Occipital lobe (tissue), 3 donors: ENCODE measurements at places on chromosomes 7 and 10.
A peak's percentile ranks its signal among the peaks of the same experiment; 100 is the strongest.

GRCh38 chr10:118590334-118590733, 5.1 kb downstream of the PRLHR start:
- no peak for DNase-seq

DNA sequence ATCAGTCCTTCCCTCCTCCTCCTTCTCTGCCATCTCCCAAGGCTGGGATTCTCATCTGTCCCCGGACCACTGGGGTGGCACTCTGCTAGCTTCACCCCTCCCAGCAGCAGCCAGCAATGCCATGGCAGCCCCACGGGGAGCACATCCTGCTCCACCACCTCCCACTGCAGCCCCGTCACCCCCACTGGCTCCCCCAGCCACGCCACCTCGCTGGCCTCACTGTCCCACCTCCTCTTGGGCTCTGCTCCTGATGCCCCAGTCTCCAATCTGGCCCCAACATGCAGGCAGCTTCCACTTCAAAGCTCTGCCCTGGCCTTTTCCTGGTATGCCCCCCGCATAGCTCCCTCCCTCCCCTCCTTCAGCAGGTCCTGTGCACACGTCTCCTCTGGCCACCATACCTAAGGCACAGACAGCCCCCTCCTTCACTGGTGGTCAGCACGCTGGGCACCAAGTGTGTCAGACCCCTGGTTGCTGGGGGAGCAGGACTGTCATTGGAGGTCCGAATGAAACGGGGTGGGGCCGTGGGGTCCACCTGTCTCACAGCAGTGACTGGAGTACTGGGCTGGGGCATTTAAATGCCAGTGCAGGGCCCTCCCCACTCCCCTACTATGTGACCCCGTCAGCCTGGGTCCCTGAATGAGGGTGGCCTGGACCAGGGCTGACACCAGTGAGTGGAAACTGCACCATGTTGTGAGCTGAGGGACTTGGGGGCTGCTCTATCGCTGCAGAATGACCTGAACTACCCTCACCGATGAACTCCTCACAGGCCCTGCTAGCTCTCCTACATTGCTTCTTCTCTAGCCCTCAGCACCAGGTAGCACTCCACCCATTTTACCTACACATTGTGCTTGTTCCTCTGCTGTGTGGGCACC, 38.7 kb downstream of the RASGEF1A start:
- no peak for DNase-seq

DNA sequence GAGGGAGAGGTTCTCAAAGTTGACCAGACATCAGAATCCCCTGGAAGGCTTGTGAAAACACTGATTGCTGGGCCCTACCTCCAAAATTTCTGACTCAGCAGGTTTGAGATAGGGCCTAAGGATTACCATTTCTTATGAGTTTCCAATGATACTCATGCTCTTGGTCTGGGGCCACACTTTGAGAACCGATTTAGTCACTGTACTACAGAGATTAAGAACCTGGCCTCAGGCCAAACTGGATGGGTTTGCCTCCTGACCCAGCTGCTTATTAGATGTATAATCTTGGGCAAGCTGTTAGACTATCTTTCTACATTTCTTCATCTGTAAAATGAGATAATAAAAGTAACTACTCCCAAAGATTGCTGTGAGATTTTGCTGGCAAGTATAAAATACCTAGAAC, 77.1 kb upstream of the SCIN start:
- DNase-seq: no peak

DNA sequence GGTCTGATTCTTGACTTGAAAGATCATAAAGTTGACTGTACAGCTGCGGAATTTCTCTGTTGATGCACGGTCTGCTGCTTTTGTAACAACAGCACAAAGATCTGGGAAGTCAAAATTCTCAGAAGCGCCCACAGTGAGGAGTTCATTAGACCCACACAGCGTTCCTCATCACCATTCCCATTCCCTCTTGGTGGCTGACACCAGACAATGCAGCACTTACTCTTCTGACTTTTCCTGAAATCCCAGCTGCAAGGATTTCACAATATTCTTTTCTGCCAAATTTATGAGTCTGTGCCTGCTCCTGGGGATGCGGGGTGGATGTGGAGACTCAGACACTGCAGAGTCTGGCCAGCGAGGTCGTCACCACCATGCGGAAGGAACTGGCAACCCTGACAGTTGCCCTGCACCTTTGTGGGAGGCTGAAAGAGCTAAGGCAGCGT, 233.9 kb downstream of the FANK1 start:
- no peak for DNase-seq

DNA sequence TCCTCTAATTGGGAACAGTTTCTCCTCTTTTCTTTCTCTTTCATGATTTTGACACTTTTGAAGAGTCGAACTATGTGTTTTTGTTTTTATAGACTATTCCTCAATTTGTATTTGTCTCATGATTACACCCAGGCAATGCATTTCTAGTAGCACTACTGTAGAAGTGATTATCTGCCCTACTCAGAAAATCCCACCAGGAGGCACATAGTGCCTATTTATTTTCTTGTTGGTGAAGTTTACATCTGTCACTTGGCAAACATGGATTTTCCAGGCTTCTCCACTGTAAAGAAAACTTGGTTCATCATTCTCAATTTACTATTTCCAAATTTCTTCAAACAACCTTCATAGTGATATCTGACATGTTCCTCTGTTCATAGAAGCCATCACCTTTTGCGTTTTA, 893.9 kb downstream of the CCSER2 start:
- DNase-seq: no peak

GRCh38 chr10:17675638-17676037, 31.7 kb downstream of the STAM start:
- DNase-seq: no peak

DNA sequence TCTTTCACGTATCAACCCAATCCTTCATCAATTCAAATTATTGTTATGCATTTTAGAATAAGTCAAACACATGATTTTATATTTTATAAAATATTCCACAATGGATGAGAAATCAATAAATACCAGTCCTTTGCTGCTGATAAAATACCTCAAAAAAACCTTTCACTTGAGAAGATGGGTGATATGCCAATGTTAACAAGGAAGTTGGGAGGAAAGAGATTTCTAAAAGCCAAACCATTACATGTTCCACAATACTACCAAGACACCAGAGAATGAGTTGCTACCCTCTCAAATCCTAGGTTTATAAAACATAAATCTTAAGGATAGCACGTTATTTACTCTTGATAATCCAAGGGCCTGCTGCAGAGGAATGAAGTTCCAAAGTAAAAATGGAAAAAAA, 14.4 kb downstream of the RNF133 start:
- DNase-seq: no peak

DNA sequence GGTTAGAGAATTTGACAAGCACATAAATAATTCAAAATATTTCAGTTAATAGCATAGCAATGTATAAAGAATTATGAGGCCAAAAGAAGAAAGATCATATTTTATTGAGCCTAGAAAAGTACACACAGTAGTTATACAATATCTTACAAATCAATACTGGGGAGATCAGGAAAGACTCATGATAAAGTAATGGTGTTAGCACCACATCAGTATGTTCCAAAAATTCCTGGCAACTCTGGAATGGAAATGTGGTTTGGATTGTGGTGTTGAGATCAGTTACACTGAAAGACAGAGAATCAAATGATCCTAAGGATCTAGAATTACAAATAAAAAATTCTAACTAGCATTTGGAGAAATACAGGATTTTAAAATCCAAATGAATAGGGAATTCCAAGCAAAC, 420.5 kb upstream of the CNTNAP2 start:
- DNase-seq: no peak

DNA sequence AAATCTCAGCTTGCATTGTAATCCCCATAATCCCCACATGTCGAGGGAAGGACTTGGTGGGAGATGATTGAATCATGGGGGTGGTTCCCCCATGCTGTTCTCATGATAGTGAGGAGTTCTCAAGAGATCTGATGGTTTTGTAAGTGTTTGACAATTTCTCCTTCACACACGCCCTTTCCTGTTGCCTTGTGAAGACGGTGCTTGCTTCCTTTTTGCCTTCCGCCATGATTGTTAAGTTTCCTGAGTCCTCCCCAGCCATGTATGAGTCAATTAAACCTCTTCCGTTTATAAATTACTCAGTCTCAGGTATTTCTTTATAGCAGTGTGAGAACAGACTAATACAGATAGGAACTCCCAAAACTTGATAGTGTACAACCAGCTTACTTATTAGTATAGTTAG, 98.6 kb downstream of the CREM start:
- no peak for DNase-seq

GRCh38 chr10:92413011-92413410, 122.0 kb downstream of the MARCHF5 start:
- no peak for DNase-seq

GRCh38 chr7:156732091-156732625, 91.6 kb downstream of the RNF32 start:
- DNase-seq: no peak

GRCh38 chr10:126321440-126321839, 66.8 kb downstream of the ADAM12 start:
- no peak for DNase-seq

GRCh38 chr7:21986096-21986495, 40.4 kb upstream of the CDCA7L start:
- DNase-seq: no peak

GRCh38 chr7:31828520-31828919, 141.5 kb downstream of the PPP1R17 start:
- DNase-seq: no peak

DNA sequence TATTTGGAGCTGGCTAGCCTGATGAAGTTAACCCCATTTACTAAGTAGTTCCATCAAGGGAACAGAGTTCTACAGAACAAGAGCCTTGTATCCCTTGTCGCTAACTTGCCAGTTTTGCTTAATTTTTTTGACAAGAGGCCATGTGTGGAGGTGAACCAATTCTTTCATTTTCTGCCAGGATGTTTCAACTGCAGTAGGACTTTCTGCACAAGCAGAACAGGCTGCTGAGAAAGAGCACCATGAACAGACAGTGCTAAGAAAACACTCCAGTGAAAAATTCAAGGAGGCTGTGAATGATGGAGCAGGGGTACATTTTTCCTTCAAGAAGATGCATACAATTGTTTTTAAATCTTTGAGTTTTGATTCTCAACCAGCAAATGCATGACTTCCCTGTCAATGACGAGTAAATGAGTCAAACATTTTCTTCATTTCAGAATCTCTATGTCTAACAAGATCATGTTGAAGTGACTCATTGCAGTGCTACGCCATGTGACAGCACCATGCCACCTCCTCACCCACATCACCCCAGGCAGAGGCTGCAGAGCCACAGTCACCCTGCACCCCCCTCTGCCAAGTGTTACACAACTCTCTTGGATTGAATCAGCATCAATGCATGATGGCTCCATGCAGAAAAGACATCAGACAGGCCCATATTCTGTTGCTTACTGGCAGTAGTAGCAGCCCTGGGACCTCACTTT, 193.1 kb downstream of the COBL start:
- DNase-seq: peak; percentile 76

- no peak for DNase-seq
These were observed 15.5 kb upstream of the PFKFB3 start for GRCh38 chr10:6187278-6187677.

DNA sequence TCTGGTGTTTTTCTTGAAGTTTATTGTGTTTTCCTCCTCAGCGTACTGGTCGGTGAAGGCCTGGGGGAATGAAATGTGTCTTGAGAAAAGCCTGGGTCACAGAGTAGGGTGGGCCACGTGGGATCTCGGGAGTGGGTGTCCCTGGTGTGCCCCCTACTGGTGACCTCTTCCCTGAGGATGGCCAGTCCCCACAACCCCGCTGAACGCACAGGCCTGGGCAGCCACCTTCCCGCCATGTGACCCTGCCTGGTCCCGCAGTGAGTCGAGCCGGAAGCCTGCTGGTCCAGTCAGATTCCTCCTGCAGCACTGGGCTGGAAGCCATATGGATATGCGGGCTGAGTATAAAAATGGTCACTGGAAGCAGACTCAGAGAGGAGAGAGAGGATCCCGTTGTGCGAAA, 52.9 kb upstream of the GNA12 start:
- no peak for DNase-seq
